ENCODE measurements at places on chromosomes 6 and 20.

- DNase-seq, result no peak
These were observed 38.5 kb downstream of the TSPYL4 start for GRCh38 chr6:116215414-116215813.

DNA sequence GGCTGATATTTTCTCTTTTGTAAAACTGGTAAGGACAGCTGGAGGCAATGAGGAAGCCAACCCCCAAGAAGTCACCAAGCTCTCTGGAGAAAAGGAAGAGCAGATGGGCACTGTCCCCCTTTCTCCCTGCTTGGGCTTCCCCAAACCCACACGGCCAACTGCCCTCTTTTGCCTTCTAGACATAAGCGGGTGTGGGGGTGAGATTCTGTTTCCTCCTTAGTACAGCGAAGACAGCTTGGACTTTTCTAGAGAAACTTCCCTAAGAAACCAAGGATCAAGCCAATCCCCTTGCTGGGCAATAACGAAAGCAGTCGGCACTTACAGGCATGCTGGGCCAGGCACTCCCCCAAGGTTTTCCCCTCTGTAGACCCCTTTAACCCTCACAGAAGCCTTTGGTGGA is 110.3 kb downstream of the CDC5L start:
- DNase-seq, result no peak

- DNase-seq, result no peak
These were observed 571.6 kb upstream of the JAG1 start for GRCh38 chr20:11245431-11245830.

GRCh38 chr6:37979392-37980221 is 160.1 kb downstream of the ZFAND3 start:
- DNase-seq, result no peak

DNA sequence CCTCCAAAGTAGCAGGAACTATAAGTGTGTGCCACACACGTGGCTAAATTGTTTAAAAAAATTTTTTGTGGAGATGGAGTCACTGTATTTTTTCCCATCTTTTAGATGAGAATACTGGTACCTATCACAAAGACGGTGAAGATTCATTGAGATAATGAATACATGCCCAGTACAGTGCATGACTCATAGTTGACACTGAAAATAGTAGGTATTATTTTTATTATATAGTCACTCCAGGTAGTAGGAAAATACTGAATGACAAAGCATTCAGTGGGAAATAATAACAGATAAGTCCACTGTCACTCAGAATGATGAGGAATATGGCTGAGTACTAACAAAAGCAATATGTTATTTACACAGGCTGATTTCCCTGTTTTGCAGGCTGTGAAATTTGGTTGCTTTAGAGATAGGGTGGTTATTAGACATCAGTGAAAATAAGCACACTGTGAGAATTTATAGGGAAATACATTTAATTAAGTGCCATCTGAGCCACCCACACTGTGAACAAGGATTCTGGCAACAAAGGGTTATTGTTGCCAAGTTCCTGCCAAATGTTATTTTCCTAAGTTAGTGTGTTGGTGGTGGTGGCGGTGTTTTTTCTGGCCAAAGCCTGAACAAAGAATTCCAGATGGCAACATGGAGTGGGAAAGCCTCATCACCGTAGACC is 129.8 kb upstream of the FOXQ1 start:
- no peak for DNase-seq

- no peak for DNase-seq
These were observed 50.0 kb downstream of the GFOD1 start for GRCh38 chr6:13437218-13437996.

GRCh38 chr6:1103021-1103420 is 208.9 kb upstream of the FOXQ1 start:
- DNase-seq, result no peak

- DNase-seq, result no peak
These were observed 491.4 kb upstream of the RNF217 start for GRCh38 chr6:124470803-124471202.

DNA sequence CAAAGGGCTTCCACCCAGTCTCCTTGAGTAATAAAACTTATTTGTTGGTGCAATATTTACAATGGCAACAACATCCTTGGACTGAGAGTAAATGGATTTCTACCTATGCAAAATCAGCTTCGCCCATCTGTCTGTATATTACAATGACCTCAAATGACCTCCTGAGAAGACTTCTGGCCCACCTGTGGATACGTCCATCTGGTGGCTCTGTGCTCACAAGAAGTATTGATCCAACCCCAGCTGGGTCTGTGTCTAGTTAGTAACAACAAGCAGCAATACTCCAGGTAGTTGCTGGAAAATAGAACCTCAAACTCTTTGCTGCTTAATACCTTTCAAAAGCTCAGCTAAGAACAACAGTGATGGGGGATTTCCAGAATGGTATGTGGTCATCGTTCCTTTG is 34.7 kb upstream of the GSTA4 start:
- no peak for DNase-seq

DNA sequence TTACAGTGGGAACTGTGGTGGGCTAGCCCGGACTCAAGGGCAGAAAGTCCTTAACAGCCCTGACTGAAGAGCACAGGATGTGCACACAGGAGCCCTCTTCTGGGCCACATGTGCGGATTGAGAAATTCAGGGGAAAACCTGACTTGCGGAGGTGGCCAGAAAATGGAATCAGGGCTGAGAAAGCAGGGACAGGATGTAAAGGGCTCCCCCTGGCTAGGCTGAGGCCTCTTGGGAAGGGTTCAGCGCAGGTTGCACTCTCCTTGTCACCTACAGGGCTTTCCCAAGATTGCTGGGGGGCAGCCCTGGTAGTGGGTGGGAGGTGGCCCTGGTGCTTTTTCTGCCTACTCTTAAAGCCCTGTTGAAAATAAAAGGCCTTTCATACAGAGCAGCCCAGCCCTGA is 251.2 kb downstream of the SLC24A3 start:
- DNase-seq, result no peak

- DNase-seq, result no peak
These were observed 2.9 kb upstream of the SLC22A1 start for GRCh38 chr6:160118620-160119229.

GRCh38 chr6:170094686-170095272 is 196.1 kb downstream of the DLL1 start:
- no peak for DNase-seq

- no peak for DNase-seq
These were observed 60.4 kb upstream of the ARMH2 start for GRCh38 chr6:24859132-24859531.

GRCh38 chr20:31845300-31845863 is at the start of gene FOXS1:
FOXS1 (minus strand) TSS chr20:31845604; CDS start chr20:31845542, 62 bp downstream.
- no peak for DNase-seq

DNA sequence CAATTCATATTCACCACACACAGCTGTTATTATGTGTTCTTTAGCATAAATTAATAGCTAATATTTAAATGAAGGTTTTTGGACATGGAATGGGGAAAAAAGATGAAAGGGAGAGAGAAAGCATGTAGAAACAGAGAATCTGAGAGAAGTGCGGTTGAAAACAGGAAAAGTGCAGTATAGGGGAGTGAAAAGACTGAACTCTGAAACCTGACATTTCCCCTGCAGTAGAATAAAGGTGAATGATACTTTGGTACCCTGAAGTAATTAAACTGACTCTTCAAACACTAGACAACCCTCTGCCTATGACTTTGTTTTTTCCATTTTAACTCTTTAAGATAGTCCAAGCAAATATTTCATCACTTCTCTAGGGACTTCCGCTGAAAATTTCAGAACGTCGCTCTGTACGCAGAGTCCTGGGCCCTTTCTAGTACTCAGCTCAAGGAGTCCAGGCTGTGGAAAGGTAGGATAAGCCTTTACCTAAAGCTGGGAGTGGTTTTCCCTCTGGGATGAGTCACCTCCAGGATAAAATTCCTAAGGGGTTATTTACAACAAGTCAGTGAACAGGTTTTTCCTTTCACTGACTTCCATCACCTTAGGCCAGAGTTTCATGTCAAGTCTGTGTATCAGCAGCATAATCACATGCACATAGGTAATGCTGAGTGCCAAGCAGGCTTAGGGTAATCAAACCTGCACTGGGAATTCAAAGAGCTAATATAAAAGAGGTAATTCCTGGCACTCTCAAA is 614.5 kb downstream of the PKHD1 start:
- no peak for DNase-seq

DNA sequence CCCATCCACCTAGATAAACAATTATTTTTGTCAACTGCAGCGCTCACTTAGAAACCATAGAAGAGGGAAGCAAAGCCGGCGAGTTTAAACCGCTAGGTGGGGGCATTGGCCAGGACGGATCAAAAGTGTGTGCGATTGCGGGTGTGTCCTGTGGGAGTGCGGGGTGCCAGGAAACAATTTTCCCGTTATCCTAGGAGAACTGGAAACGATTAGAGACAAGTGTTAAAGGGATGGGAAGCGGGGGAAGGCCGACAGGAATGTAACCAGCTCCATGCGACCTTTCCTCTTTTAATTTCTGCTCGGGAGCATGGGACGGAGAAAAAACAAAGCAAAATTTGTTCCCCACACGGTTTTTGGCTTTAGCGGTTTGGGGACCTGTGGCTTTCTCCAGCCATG is 2.8 kb upstream of the HTR1B start:
- DNase-seq, result no peak

GRCh38 chr6:71138376-71138775 is 150.2 kb upstream of the OGFRL1 start:
- no peak for DNase-seq

DNA sequence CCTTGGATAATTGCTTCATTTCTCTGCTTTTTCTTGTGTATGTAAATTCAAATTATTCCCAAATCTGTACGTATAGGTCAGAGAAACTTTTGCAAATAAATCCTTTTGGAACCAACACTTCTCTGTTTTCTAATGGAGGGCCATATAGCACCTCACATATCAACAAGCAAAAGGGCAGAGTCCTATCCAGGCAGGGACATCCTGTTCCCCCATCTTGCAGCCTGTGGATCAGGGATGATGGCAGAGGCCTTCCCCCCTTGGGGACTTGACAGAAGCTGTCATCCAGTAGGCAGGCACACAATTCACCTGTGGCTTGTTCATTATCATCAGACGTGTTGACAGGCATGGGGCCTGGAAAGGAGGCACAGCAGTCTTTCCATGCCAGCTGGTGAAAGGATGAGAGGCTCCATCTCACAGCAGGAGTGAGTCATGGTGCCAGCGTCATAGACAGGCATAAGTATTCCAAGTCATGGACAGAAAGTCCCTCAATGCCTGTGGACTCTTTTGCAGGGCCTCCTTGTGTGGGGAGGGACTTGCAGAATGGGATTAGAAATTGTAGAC is 31.8 kb upstream of the PLEKHG1 start:
- no peak for DNase-seq

- DNase-seq, result no peak
These were observed 23.6 kb downstream of the STXBP5 start for GRCh38 chr6:147227770-147228320.

GRCh38 chr20:17835934-17836300 is 132.7 kb downstream of the SNX5 start:
- DNase-seq, result no peak

GRCh38 chr6:158278004-158278403 is 34.3 kb upstream of the TULP4 start:
- DNase-seq, result no peak

DNA sequence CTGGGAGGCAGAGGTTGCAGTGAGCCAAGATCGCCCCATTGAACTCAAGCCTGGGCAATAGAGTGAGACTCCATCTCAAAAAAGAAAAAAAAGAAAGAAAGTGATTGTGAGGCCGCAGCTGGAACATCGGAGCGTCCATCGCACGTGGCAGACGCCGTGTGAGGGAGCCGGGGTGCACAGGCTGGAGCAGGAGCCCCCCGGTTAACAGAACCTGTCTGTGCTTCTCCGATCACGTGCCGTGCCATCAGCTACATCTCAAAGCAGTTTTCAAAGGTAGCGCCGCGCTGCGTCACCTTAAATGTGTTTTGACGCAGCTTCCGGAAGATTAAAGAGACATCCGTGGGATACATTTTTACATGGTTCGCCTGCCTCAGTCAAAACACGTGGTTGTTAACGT is 138.9 kb downstream of the TAF4 start:
- DNase-seq, result no peak

DNA sequence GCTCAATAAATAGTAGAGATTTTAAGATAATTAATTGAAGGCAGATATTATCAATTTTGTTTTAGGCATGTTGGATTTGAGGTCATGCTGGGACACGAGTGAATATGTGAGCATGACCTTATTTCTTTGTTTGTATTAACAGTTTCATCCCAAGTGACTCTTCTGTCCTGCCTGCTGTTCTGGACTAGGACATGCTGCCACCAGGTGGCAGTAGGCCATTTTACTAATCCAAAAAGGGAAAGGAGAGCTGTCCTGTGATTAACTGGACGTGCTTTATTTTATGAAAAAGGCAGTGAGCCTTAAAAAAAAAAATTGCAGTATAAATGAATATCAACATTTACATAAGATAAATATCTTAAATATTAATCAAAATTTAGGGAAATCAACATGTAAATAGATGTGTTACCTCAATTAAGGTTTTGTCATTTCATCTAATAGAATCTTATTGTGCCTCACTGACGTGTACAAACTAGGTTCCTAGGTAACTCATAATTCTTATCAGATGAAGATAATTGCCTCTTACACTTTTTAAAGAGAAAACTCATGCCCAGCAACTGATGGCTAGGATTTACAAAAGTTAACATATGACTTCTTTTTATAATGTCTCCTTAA is 49.8 kb downstream of the FRK start:
- DNase-seq, result peak; percentile 2

DNA sequence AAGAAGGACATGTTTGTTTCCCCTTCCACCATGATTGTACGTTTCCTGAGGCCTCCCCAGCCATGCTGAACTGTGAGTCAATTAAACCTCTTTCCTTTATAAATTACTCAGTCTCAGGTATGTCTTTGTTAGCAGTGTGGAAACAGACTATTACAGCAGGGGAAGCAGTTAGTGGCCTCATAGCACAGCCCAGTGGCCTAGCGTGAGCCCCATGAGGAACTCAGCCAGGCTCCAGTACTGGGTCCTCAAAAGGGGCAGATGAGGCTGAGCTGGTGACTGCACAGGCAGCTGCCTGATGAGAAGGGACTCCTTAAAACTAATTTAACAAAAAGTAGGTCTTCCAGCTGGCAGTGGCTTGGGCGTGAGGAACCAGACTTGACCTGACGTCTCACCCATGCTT is 399.9 kb downstream of the CDH26 start:
- no peak for DNase-seq

DNA sequence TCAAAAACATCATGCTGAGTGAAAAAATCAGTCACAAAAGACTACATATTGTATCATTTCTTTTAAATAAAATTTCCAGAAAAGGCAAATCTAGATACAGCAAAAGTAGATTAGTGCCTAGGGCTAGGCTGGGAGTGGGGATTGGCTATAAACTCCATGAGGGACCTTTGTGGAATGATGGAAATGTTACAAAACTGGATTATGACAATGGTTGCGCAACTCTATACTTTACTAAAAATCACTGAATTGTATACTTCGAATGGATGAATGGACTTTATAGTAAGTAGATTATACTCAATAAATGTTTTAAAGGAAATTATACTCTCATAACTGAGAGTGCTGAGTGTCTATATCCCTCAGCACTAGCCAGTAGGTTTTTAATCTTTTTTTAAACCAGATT is 4.3 kb downstream of the HMGN3 start:
- DNase-seq, result no peak

DNA sequence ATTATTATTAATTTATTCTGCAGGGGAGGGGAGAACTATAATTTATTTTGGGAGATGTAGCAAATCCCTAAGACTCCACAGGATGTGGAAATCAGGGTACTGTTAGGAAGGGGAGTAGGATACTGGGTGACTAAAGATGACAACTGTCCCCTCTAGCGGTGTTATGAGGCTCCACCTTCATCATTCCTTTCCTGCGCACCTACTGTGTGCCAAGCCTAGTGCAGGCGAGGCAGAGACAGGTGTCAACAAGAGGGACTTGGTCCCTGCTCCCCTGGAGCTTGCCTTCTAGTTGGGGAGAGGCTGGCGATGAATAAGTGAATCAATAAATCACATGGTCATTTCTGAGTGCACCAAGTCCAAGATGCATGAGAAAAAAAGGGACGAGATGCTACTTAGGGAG is 65.5 kb downstream of the STK35 start:
- DNase-seq, result no peak
